ENCODE measurements at places on chromosomes 2 and 18.
A peak's percentile ranks its signal among the peaks of the same experiment; 100 is the strongest.

- no peak for DNase-seq
Measured at GRCh38 chr18:58605027-58606020, 23.6 kb downstream of the ALPK2 start.

- DNase-seq = no peak
Measured at GRCh38 chr18:64110692-64111480, 38.0 kb downstream of the LINC00305 start.

DNA sequence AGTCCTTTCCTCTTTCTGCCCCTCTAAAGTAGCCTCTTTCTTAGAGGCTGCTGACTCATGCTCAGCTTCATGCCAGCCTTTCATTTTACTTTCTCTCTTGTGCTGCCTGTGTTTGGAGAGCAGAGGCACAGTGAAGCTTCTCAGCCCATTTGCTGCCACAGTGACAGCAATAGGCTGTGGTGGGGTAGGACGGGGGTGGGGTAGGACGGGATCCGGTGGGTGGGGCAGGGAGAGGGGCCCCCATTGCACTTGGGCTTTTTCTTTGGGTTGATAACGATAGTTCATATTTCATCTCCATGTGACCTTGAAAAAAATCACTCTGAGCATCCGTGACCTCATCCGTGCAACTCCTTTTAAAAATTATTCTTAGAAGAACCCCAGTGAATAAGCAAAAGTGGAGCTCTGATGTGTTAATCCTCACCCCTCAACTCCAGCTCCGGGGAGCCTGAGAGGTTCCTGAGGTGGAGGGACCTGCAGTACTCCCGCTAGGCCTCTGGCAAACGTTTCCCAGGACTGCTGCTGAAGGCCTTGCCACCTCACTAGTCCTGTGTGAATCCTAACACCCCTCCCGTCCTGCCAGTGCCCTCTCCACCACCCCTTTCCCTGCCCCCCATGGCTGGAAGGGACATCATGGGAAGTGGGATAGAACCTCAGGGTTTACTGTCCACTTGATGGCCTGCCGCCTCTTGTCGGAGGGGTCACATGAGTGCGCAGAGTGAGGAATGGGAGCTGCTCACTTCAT, 70.8 kb downstream of the INPP4A start:
- DNase-seq = no peak

DNA sequence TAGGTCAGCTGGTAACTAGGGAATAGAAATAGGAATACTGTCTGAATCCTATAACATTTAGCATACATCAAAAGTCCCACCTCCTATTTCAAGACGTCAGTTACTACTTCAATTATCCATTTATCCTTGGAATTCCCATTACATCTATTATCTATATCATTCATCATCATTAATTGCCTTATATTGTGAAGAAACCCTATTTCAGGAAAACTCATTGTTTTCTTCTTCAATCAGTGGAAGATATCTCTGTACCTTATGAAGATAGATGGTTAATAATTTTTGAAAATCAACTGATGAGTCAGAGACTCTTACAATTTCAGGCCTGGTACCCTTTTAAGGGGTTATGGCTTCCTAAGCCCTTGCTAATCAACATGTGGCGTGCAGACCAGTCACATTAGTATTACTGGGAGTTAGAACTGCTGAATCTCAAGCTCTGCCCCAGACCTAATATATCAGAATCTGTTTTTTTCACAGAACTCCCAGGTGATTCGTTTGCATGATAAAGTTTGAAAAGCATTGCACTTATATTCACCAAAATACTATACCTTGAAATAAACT, 69.3 kb upstream of the PGAP1 start:
- no peak for DNase-seq

DNA sequence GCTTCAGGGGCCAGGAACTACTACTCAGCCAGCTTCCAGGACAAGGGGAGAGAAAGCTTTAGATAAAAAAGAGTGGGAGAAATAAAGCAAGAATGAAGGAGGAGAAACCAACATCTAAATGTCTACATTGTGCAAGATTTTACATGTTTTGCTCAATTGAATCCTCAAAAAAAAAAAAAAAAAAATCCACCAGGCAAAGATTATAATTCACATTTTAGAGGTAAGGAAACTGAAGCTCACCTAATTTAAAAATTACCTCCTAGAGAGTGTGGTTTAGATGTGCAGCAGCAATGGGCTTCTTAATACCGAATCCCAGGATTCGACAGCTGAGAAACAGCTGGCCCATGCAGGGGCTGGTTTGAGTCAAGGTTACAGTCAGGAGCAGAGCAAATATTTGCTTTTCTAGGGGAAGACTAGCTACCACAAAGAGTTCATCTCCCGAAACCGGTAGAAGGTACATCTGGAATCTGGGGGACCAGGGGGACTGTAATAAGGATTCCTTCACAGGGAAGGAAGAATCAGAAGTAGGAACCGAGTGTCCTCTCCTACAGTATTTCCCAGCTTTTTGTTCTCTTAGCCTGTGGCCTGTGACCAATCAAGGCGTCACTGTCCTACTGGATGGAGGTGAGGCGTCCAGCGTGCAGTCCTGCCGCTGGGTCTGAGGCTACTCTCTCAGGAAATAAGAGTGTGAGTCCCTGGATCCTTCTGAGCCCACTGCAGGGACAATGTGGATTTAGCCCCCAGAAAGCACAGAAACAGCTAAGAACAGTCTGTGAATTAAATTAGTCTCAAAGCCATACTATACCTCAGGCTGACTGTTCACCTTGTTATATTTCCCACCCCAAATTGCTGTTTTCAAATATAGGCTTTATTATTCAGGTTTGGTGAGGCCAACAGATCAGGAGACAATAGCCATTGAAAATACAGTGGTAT, 42.3 kb downstream of the IL1R2 start:
- no peak for DNase-seq

DNA sequence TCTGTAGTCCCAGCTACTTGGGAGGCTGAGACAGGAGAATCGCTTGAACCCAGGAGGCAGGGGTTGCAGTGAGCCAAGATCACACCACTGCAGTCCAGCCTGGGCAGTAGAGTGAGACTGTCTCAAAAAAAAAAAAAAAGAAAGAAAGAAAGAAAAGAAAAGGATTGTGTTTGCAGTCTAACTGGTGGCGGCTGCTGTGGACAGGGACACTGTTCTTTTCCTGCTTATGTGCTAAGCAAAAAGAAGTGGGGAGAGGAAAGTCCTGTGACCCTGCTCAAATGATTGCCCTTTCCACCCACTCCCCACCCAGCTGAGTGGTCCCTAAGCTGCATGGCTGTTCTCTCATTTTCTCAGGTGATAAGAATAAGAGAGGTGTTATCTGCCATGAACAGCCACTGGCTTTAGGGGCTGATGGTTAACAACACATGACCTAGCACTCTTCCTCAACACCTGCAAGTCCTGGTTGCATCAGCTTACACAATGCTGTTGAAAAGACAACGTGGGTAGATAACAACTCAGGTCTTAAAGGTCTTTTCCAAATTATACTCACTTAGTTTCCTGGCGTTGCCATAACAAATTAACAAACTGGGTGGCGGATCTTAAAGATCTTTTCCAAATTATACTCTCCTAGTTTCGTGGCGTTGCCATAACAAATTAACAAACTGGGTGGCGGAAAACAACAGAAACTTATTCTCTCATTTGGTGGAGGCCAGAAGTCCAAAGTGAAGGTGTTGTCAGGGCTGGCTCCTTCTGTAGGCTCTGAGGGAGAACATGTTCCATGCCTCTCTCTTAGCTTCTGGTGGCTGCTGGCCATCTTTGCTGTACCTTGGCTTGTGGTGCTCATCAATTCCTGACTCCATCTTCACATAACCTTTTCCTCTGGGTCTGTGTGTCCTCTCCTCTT, 90.3 kb upstream of the RTN4 start:
- no peak for DNase-seq

- DNase-seq = no peak
Measured at GRCh38 chr2:190343089-190343535, 277 bp upstream of the INPP1 start.

- no peak for DNase-seq
Measured at GRCh38 chr2:226862623-226863022, 26.8 kb downstream of the RHBDD1 start.

DNA sequence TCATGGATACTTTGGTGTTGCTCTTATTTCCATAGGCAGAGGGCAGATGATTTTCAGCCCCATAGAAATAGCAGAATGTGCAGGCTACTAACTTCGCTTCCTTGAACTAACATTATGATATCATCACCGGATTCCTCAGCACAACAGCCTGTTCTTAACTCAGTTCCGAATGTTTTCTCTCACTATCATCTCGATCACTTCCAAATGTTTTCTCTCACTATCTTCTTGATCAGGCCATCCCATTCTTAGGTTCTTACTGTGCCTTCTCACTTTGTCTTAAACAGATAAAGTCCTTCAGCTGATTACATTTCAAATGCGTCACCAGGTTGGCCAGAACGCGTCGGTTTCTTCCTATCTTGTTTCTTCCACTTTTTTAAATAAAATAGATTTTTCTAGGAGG, 11.4 kb upstream of the MBD2 start:
- no peak for DNase-seq

GRCh38 chr2:135768863-135769262, 27.2 kb downstream of the UBXN4 start:
- DNase-seq = no peak

DNA sequence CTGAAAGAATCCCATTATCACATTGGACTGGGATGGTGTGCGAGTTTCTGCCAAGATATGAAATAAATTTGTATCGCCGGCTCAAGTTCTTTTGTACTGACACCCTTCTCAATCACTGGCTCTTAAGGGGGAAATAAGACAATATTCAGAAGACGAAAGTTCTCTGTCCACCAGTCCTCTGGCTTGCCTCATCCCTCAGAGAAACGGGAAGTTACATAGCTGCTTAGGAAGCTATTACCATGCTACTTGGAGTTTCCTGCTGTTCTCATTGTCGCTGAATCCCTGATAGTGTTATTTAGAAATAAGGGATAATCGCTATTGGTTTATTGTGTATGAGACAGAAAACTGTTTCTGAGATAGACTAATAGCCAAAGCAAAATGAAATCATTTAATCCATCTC, 205.0 kb upstream of the ZNF521 start:
- no peak for DNase-seq

- no peak for DNase-seq
Measured at GRCh38 chr2:29977284-29977683, 55.9 kb upstream of the ALK start.

DNA sequence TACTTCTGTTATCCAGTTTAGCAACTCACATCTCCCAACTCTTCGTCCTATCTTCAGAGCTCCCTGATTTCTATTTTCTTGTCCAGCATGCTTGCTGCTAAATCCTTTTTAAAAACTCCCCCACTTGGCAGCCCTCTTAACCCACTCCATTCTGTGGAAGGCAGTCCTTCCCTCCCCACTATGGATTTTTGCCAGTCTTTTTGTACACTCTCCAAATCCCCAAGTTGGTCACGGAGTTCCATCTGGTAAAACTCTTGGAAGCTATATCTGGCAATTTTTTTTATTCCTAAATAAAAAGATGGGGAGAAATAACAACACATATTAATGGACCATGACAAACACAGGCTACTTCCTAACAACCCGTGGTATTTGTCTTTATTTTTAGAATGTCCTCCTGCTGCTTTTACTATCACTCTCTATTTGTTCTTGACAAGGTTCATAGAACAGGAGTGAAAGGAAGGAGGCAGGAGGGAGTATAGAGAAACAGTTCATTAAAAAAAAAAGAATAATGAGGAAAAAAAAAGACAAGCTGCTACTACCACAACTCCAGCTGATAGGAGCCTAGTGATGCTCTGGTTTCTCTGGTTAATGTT, 120.0 kb upstream of the THSD7B start:
- no peak for DNase-seq

GRCh38 chr18:68555879-68556301, 159.0 kb downstream of the TMX3 start:
- no peak for DNase-seq

DNA sequence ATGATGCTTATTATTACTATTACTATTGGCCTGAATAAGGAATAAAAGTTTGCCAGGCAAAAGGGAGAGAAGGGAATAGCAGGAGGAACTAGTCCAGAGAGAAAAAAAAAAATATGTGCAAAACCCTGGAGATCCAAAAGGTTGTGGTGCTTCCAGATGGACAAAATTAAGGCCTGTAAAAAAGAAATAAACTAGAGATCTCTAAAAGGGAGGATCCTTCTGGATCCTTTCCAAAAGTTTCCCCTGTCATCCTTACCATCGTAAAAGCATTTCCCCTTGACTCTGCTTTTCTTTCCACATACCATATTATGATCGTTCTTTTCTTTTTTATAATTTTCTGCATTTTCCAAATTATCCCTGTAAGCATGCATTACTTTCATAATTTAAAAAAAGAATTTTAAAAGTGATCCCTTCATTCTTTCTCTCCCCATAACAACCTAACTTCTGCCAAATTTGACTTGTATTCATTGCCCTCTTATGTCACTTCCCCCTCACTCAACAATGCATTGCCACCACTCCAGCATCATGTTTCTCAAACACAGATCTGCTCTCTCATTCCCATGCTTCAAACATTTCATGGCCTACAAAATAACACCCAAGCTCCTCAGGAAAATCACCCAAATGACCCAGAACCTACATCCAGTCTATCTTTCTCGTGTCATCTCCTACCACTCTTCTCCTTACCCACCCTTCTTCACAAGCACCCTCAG, 40.3 kb downstream of the RBMS1 start:
- DNase-seq = no peak

- no peak for DNase-seq
Measured at GRCh38 chr2:129910446-129911362, 68.8 kb upstream of the RAB6C start.

DNA sequence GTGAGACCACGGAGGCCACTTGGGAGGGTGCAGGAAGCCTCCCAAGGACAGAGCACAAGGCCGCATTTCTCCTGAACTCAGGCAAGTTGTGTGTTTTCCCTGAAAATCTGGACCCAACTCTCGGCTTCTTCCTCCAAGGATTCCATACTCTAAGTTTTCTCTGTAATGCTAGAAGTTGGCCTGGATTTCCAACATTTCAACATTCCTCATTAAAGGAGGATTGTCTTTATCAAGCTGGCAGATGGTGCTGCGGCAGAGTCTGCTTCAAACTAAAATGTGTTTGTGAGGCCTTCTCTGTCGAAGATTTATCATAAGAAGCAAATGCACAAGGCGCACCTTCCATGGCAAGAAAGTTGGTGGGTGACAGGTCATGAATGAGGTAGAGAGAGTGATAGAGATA, 94.4 kb upstream of the SATB2 start:
- no peak for DNase-seq

- no peak for DNase-seq
Measured at GRCh38 chr18:57776767-57777166, 26.3 kb downstream of the ATP8B1 start.

DNA sequence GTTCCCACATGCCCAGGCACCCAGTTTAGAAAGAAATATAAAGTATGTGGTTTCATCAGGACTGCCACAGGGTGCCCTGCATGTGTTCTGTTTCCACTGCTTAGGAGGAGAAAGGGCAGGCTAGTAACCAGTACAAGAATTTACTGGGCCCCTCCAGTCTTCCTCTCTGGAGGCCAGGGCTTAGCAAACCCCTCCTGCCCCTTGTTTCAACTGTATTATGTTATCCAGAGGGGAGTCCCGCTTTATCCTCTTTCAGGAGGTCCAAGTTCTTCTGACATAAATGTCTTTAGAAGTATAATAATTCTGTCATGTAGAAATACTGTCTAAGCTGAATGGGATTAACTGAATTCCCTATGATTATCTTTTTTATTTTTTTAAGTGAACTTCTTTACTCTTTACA, 132.1 kb downstream of the WDSUB1 start:
- peak; percentile 54 for DNase-seq

- no peak for DNase-seq
Measured at GRCh38 chr2:163419000-163419830, 316.6 kb downstream of the FIGN start.

GRCh38 chr2:120167272-120167671, 55.9 kb downstream of the TMEM185B start:
- DNase-seq = no peak
